ENCODE measurements at places on chromosomes 12 and 14. TPM values are rescaled to one million over a fixed set of nuclear protein-coding genes. Genes with fewer than 3 reads are reported as not detected.

The SPPL3 gene
- 43.4 TPM for total RNA-seq

The CLEC6A gene
- total RNA-seq, result not detected

The ANKS1B gene
- 0.16 TPM for total RNA-seq

The STON2 gene
- not detected for total RNA-seq

The WASHC4 gene
- 33.6 TPM for total RNA-seq

The ORMDL2 gene
- 13.0 TPM for total RNA-seq

The RILPL1 gene
- 3.3 TPM for total RNA-seq

The CELA1 gene
- total RNA-seq, result 0.85 TPM

The P2RX2 gene
- not detected for total RNA-seq

The SLC10A1 gene
- total RNA-seq, result not detected

The CYP46A1 gene
- total RNA-seq, result 0.11 TPM

The BLTP3B gene
- 23.4 TPM for total RNA-seq

The KLRD1 gene
- total RNA-seq, result 1.0 TPM

The FOXM1 gene
- 0.80 TPM for total RNA-seq

The BCL11B gene
- total RNA-seq, result 244 TPM

The EMP1 gene
- 9.0 TPM for total RNA-seq

DNA sequence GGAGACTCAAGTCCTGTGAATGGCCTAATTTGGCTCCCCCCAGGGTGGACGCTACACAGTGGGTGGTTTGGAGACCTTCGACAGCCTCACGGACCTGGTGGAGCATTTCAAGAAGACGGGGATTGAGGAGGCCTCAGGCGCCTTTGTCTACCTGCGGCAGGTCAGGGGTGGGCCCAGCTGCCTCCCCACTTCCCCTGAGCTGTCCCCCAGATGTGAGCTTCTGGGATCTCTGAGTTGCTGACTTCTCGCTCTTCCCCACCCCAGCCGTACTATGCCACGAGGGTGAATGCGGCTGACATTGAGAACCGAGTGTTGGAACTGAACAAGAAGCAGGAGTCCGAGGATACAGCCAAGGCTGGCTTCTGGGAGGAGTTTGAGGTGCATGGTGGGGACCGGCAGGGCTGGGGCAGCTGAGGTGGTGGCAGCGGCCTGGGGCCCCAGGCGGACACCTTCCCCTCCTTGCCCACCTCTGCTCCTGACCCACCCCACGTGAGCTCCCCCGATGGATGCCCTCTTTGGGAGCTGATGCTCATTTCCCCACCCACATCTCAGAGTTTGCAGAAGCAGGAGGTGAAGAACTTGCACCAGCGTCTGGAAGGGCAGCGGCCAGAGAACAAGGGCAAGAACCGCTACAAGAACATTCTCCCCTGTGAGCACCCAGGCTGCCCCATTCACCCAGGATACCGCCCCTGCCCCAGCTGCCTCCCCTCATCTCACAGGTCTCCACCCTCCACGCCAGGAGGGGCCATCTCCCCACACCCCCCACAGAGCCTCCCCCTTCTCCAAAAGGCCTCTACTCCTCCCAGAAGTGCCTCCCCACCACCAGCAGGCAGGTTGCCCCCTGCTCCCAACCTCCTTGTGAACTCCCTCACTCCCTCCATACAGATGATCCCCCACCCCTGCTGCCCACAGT, 4.2 kb downstream of the PTPN6 start:
- peaks cover 94% of the 10 kb centered on the region for H3K4me1 ChIP-seq
- peak overlapping the region; percentile 96 for H3K27ac ChIP-seq
- DNase-seq, result no peak
- peaks cover 67% of the 10 kb centered on the region for H3K36me3 ChIP-seq

- H3K4me3 ChIP-seq, result no peak overlapping the region
- H3K36me3 ChIP-seq, result no peaks in the 10 kb centered on the region
- no peak overlapping the region for H3K27ac ChIP-seq
- no peak for DNase-seq
Observed at GRCh38 chr12:110059651-110060000, 11.3 kb upstream of the C12orf76 start.

- peaks cover 12% of the 10 kb centered on the region for H3K4me1 ChIP-seq
- H3K27ac ChIP-seq, result no peak overlapping the region
- peaks cover 6% of the 10 kb centered on the region for H3K27me3 ChIP-seq
- no peaks in the 10 kb centered on the region for H3K36me3 ChIP-seq
- DNase-seq, result no peak
Observed at GRCh38 chr12:6277982-6278438, 32.5 kb upstream of the PLEKHG6 start.

GRCh38 chr12:82650627-82651337, 35.9 kb upstream of the TMTC2 start:
- DNase-seq, result no peak
- H3K36me3 ChIP-seq, result no peaks in the 10 kb centered on the region
- no peak overlapping the region for H3K4me3 ChIP-seq
- H3K4me1 ChIP-seq, result no peaks in the 10 kb centered on the region

GRCh38 chr12:132622437-132623071, 4.0 kb downstream of the P2RX2 start:
- peaks cover 10% of the 10 kb centered on the region for H3K27me3 ChIP-seq
- peaks cover 6% of the 10 kb centered on the region for H3K4me1 ChIP-seq
- H3K4me3 ChIP-seq, result no peak overlapping the region
- no peak overlapping the region for H3K27ac ChIP-seq

GRCh38 chr12:26533211-26533610, 299.8 kb downstream of the ITPR2 start:
- H3K27me3 ChIP-seq, result no peaks in the 10 kb centered on the region
- peaks cover 3% of the 10 kb centered on the region for H3K36me3 ChIP-seq
- no peak overlapping the region for H3K4me3 ChIP-seq
- H3K4me1 ChIP-seq, result no peaks in the 10 kb centered on the region
- no peak overlapping the region for H3K27ac ChIP-seq
- no peak for DNase-seq

GRCh38 chr12:68070957-68071356, 81.7 kb downstream of the IFNG-AS1 start:
- H3K27ac ChIP-seq, result no peak overlapping the region
- no peaks in the 10 kb centered on the region for H3K27me3 ChIP-seq
- DNase-seq, result no peak

GRCh38 chr14:106222731-106223130, 696.3 kb downstream of the TMEM121 start:
- H3K36me3 ChIP-seq, result no peaks in the 10 kb centered on the region
- no peak for DNase-seq
- peaks cover 18% of the 10 kb centered on the region for H3K4me1 ChIP-seq

GRCh38 chr12:80622271-80622670, 85.2 kb upstream of the MYF6 start:
- DNase-seq, result no peak
- no peak overlapping the region for H3K4me3 ChIP-seq
- H3K36me3 ChIP-seq, result no peaks in the 10 kb centered on the region

DNA sequence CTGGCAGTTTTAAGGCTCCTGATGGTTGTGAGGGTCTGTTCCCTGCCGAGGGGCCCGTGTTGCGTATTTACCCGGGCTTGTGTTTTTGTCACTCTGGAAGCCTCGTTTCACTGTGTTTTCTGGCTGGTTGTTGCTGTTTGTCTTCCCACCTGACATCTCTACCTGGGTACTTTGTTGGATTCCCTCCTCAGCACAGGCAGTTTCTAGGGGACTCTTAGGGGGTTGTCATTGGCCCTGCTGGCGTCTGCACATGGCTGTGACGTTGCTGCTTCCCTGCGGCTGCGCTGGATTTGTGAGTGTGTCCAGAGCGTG, 6.4 kb downstream of the FBRSL1 start:
- no peaks in the 10 kb centered on the region for H3K27me3 ChIP-seq
- H3K4me3 ChIP-seq, result no peak overlapping the region
- no peak for DNase-seq
- H3K36me3 ChIP-seq, result peaks cover 13% of the 10 kb centered on the region

- H3K27me3 ChIP-seq, result no peaks in the 10 kb centered on the region
- peak overlapping the region; percentile 90 for H3K27ac ChIP-seq
- peaks cover 38% of the 10 kb centered on the region for H3K36me3 ChIP-seq
- peak; percentile 74 for DNase-seq
Observed at GRCh38 chr12:14958361-14959125, 2.9 kb downstream of the ARHGDIB start.

- DNase-seq, result no peak
- H3K27me3 ChIP-seq, result no peaks in the 10 kb centered on the region
- H3K4me1 ChIP-seq, result peaks cover 21% of the 10 kb centered on the region
- no peak overlapping the region for H3K4me3 ChIP-seq
Observed at GRCh38 chr14:60095231-60095630, 3.5 kb downstream of the PCNX4 start.

DNA sequence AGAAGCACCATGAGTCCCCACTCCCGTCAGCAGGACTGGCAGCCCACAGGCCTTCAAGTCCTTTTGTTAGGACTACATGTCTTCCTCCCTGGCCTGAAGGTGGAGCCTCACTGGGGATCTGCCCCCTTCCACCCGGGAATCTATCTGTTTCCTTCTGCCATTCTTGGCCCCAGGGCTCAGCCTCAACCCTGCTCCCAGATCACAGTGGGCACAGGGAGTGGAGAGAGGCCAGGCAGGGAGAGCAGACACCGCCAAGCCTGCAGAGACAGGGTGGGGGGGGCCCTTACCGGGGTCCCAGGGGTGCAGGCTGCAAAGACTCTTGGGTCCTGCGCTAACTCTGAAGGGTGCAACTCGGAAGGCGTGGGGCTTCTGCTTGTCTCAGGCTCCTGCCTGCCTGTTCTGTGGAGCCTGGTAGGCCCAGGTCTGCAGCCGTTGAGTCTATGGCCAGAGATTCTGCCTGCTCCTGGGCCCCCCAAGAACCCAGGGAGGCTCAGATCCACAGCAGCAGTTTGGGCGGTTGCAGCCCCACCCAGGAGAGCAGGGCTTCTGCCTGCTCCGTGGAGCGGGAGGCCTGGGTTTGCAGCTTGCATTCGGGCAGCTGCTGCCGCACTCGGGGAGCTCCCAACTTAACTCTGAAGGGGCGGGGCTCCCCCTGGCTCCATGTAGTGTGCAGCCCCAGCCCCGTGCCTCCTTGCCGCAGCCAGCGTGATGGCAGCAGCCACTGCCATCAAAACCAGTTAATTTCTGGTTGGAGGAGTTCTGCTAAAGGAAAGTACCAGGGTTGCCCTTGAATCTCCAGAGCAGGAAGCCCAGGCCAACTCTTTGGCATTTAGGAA, 21.7 kb upstream of the PLBD1 start:
- H3K27ac ChIP-seq, result no peak overlapping the region
- H3K27me3 ChIP-seq, result no peaks in the 10 kb centered on the region
- no peaks in the 10 kb centered on the region for H3K36me3 ChIP-seq
- DNase-seq, result no peak
- H3K4me3 ChIP-seq, result no peak overlapping the region
- no peaks in the 10 kb centered on the region for H3K4me1 ChIP-seq

DNA sequence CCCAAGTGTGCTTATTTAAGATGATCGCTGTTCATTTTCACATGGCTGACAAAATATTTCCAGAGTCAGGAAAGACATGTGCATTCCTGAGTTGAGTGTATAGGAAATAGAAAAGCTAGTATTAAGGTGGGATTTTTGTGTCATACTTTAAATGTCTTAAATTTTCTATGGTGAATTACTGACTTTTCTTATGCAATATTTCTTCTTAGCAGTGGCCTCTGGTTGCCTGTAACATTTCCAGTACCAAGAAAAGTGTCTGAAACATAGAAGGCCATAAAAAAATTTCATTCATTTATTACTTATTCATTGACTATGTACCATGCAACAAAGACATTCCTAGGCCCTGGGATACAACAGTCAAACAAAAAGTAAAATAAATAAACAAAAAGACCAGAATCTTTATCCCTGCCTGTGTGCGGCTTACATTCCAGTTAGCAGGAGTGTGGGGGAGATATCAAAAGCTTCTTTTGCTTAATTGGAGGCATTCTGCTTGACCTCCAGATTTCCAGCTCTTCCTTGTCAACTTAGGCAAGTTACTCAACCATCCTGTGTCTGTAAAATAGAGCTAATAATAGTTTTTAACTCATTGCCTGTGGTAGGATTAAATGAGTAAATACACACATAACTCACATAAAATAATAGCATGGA, 216.3 kb upstream of the FLRT2 start:
- H3K4me3 ChIP-seq, result no peak overlapping the region
- no peak for DNase-seq
- H3K36me3 ChIP-seq, result no peaks in the 10 kb centered on the region
- H3K27me3 ChIP-seq, result no peaks in the 10 kb centered on the region
- no peak overlapping the region for H3K27ac ChIP-seq
- no peaks in the 10 kb centered on the region for H3K4me1 ChIP-seq

GRCh38 chr12:57010627-57011247, 4.4 kb upstream of the ZBTB39 start:
- peak overlapping the region; percentile 29 for H3K27ac ChIP-seq
- H3K36me3 ChIP-seq, result no peaks in the 10 kb centered on the region
- no peak overlapping the region for H3K4me3 ChIP-seq

DNA sequence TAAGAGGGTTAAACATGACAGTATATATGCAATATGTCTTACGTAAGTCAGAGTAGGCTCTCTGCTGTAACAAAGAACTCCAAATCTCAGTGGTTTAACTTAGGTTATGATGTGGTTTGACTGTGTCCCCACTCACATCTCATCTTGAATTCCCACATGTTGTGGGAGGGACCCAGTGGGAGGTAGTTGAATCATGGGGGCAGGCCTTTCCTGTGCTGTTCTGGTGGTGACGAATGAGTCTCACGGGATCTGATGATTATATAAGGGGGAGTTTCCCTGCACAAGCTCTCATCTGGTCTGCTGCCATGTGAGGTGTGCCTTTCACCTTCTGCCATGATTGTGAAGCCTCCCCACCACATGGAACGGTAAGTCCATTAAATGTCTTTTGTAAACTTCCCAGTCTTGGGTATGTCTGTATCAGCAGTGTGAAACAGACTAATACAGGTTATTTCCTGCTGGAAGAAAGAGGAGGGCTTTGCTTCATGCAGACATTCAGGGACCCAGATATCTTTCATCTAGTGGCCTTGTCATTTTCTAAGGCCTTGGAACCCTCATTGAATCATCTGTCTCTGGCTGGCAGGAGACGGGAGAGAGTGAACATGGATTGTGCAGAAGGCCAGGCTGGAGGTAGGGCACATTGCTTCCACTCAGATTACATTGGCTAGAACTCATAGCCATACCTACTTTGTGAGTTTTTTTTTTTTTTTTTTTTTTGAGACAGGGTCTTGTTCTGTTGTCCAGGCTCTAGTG, 96.1 kb downstream of the CRADD start:
- no peak for DNase-seq
- no peaks in the 10 kb centered on the region for H3K36me3 ChIP-seq
- no peaks in the 10 kb centered on the region for H3K27me3 ChIP-seq
- H3K27ac ChIP-seq, result no peak overlapping the region
- H3K4me1 ChIP-seq, result peaks cover 8% of the 10 kb centered on the region

- no peak overlapping the region for H3K27ac ChIP-seq
- no peaks in the 10 kb centered on the region for H3K4me1 ChIP-seq
- no peak overlapping the region for H3K4me3 ChIP-seq
Observed at GRCh38 chr14:30657606-30658163, 35.6 kb downstream of the SCFD1 start.

- DNase-seq, result no peak
- H3K4me3 ChIP-seq, result no peak overlapping the region
- no peaks in the 10 kb centered on the region for H3K4me1 ChIP-seq
- no peaks in the 10 kb centered on the region for H3K36me3 ChIP-seq
- no peaks in the 10 kb centered on the region for H3K27me3 ChIP-seq
- no peak overlapping the region for H3K27ac ChIP-seq
Observed at GRCh38 chr12:3140284-3140683, 63.1 kb downstream of the TSPAN9 start.

GRCh38 chr14:31239741-31240140, 32.1 kb upstream of the HECTD1 start:
- H3K4me1 ChIP-seq, result peaks cover 10% of the 10 kb centered on the region
- H3K36me3 ChIP-seq, result no peaks in the 10 kb centered on the region
- no peak overlapping the region for H3K4me3 ChIP-seq
